ENCODE measurements at places on chromosomes 7 and 10.

DNA sequence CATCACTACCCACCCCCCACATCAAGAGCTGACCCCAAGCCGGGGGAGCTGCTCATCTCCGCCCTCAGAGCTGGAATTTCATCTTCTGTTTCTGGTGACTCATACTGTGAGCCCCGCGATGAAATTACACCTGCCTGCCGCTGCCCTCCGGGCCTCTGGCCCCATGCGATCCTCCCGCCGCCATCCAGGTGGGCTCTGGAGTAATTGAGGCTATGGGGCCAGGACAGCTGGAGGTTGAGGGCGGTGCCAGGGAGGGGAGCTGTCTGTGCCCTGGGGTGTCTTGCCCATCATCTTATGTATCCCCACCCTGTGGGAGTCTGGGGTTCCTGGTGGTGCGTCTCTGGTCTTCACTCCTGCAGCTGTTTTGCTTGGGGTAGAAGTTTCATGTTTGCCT is 9.0 kb downstream of the GTF2IRD1 start:
- peak; percentile 36 for DNase-seq

GRCh38 chr7:15688279-15688626 is 1.8 kb upstream of the MEOX2 start:
- DNase-seq = no peak

GRCh38 chr7:89695241-89695640 is 459.0 kb upstream of the STEAP1 start:
- peak; percentile 11 for DNase-seq

GRCh38 chr10:88828310-88828709 is 23.3 kb downstream of the ANKRD22 start:
- no peak for DNase-seq

- peak; percentile 35 for DNase-seq
Observed at GRCh38 chr10:103053659-103054581, 135.8 kb downstream of the CNNM2 start.

- no peak for DNase-seq
Observed at GRCh38 chr7:100152404-100152803, 3.7 kb downstream of the LAMTOR4 start.
